ENCODE measurements at places on chromosomes 12 and 14.

GRCh38 chr12:94372461-94372860, 87.2 kb downstream of the CEP83 start:
- no peak for DNase-seq

DNA sequence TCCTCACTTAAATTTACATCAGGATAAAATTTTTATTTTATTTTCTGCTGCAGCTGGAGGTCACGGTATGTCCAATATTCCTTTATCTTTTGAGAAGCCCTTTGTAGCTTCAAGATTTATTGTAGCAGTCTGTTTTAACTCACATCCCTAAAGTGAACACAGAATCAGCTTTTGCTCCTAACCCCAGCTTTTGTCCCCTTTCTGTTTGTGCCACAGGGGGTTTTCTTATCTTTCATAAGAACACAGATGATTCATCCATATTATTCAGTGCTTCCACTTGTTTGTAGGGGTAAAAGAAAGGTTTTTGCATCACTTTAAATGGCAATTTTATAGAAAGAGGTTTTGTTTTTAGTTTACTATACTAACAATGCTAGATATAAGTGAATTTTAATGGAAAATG, 21.8 kb upstream of the PIK3C2G start:
- DNase-seq: peak; percentile 17

DNA sequence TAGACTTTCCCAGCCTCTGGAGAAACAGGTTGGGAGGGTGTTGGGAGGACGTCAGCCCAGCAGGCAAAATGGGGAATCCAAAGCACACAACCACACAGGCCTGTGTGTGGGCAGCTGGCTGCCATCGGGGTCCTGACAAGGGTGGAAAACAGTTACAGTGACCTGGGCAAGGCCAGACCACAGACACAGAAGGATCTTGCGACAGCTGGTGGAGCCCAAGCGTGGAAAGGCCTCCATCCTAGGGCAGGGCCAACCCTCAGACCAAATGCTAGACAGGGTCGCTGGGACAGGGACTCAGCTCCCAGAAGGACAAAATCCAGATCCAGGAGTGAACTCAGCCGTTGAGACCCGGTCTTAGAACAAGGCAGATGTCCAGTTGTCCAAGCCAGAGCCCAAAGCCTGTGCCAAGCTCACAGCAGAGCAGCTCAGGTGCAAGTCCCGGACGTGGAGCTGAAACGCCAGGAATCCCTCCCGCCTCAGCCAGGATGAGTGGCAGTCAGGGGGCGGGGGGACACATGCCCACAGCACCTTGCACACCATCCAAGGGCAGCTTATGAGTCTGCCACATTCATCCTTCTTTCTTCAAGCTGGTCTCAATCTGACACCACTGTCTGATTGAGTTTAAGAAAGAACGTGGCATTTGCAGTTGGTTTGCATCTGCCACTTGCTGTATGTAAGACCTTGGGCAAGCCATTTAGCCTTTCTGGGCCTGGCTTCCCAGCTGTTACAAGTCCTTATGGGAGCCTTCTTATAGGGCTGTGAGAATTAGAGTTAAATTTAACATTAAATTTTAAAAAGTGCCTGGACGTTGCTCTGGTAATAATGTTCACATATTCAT, 37.6 kb downstream of the DEGS2 start:
- DNase-seq: no peak

- no peak for DNase-seq
Observed at GRCh38 chr12:65189028-65189718, 19.8 kb downstream of the LEMD3 start.
